COR-L47 (cell line): ENCODE measurements at places on chromosomes 4 and X.

- no peak for DNase-seq
Observed at GRCh38 chr4:98673288-98673644, 14.9 kb upstream of the TSPAN5 start.

GRCh38 chr4:143559757-143560147, 46.2 kb downstream of the SMARCA5 start:
- DNase-seq, result peak; percentile 41

DNA sequence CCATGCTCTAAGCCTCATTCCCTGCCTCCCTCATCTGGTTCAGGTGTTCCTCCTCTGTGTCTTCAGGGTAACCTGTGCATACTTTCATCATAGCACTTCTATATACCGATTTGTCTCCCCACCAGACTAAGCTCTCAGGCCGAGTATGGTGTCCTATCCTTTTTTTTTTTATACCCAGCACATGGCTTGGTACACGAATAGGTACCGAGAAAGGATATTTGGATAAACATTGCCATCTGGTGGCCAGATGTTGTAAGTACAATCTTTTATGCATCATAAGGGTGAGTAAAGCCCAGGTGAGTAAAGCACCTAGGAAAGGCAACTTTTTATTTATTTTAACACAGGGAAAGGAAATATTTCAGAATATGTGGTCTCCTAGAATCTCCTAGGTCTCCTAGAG, 68.4 kb downstream of the MID2 start:
- DNase-seq, result peak; percentile 9

DNA sequence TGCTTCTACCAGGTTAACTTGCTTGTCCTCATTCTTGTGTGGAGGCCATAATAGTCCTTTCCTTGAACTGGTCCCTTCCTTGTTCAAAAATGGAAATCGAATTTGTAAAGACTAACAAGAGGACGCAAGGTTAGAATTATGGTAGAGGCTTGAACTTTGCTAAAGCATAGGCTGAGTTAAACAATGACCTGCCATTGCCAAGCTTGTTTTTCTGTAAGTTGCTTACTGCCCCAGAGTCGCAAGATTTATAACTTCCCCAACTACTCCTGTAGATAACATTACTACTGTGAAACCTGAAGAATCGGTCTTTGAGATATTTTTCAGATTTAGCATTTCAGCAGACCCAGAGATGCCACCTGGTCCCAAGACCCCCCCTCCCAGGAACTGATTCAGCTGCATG, 45.3 kb downstream of the RAB33B start:
- no peak for DNase-seq

GRCh38 chrX:68196939-68197791, 236.1 kb downstream of the OPHN1 start:
- peak; percentile 10 for DNase-seq

GRCh38 chr4:139797287-139797686, 131.7 kb downstream of the MGST2 start:
- DNase-seq, result no peak

DNA sequence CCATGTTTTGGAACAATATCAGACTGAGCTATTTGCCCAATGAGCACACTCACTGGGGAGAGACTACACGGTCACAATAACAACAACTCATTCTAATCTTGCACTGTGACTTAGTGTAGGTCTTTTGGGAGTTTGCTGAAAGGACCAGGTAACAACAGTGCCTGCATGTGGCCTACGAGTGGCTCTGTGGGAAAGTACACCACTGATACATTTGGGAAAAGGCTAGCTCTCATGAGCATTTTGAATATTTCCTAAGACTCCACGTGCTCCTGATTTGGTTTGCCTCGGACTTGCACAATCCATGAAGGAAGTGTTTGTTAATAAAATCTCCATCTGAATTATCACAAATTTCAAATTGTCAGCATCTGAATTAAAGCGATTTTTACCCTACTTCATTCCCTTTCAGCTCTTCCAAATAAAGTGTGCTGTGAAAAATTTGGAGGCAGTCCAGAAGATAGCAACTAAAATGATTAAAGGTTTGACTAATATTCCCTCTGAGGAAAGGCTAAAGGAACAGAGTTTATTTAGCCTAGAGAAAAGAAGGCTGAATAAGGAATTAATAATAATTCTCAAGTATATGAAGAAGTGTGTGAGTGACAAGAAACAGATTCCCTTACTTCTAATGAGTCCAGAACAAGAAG, 406.4 kb downstream of the PPARGC1A start:
- DNase-seq, result no peak

DNA sequence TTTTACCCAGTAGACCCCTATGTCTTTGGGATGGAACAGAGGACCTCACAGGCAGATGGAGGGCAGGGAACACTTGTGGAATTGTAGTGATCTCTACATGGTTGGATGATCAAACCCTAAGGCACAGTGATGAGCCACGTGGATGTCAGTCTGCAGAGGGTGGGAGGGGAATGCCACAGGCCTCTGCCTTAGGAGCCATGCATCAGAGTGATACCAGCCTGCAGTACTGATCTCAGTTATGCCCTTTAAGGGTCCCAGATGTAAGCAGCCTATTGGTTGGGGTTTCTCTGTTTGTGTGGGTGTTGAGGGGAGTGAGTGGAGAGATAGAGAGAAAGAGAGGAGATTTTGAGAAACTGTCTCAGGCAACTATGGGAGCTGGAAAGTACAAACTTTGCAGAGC, 39.9 kb upstream of the XAGE1B start:
- DNase-seq, result no peak

DNA sequence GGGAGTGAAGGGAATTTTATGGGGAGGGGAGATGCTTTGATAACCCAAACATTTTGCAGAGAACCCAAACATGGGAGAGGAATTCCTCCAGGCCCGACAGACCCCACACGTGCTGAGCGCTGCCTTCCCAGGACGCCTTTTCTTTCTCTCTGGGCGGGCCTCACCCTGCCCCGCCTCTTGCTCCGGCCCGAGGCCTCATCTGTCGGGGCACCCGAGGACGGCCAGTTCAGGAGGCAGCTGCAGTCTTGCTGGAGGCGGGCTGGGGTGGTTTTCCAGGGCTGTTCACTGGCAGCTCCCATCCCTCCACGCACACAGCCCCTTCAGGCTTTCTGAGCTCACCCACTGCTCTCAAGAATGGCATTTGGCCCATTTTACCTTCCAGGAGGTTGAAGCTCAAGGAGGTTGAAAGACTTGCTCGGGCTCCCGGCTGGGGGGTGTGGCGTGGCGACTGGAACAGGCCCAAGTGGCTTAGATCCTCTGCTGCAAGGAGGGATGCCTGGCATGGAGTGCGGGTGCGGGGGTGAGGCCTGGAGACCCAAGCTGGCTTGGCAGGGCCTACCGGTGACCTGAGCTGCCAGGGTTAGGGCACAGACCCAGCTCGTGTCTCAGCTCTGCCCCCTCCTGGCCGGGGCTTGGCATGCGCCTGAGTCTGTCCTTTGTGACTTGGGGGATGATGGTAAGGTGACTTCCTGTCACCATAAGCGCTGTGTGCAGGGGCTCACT, 99.2 kb downstream of the PSAPL1 start:
- DNase-seq, result peak; percentile 35

GRCh38 chr4:126405369-126405982, 1090.7 kb downstream of the FAT4 start:
- DNase-seq, result peak; percentile 21

GRCh38 chr4:76127754-76128153, 20.4 kb downstream of the NUP54 start:
- DNase-seq, result no peak

- DNase-seq, result no peak
Observed at GRCh38 chr4:107993969-107994368, 4.3 kb downstream of the HADH start.

DNA sequence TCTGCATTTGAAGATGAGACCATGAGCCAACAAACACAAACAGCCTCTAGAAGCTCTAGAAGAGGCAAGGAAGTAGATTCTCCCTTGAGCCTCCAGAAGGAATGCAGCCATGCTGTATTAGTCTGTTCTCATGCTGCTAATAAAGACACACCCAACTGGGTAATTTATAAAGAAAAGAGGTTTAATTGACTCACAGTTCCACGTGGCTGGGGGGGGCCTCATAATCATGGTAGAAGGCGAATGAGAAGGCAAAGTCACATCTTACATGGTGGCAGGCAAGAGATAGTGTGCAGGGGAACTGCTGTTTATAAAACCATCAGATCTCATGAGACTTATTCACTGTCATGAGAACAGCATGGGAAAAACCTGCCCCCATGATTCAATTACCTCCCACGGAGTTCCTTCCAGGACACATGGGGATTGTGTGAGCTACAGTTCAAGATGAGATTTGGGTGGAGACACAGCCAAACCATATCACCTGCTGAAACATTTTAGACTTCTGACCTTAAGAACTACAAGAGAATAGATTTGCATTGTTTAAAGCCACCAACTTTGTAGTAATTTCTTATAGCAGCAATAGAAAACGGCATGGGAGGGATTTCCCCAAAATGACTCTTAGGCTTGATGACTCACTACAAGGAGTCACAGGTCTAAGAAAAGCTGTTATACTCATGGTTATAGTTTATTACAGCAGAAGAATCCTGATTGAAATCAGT, 284.4 kb upstream of the SFRP2 start:
- no peak for DNase-seq

DNA sequence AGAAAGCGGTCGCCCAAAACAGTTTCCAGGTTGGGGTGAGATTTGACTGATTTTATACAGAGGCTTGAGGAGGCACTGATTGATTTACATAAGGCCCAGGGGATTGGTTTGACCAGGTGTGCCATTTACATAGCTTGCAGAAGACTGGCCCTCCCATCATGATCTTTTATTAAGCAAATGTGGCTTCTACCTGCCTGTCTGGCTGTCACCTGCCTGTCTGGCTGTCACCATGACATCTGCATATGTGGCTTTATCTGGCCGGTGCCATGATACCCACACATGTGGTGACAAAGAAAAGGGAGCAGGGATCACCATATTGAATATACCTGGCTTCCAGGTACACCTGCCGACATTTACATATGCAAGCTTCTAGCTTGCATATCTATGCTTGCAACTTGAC, 17.0 kb upstream of the CDS1 start:
- DNase-seq, result no peak

GRCh38 chr4:154314248-154314647, 177.4 kb downstream of the DCHS2 start:
- no peak for DNase-seq

GRCh38 chr4:24794480-24794879, 893 bp upstream of the SOD3 start:
- DNase-seq, result no peak

- peak; percentile 84 for DNase-seq
Observed at GRCh38 chr4:8070736-8071718, 87.6 kb downstream of the ABLIM2 start.

GRCh38 chr4:39278476-39278875, 87.7 kb downstream of the RFC1 start:
- DNase-seq, result no peak
